ENCODE measurements at places on chromosomes 2 and 18.

DNA sequence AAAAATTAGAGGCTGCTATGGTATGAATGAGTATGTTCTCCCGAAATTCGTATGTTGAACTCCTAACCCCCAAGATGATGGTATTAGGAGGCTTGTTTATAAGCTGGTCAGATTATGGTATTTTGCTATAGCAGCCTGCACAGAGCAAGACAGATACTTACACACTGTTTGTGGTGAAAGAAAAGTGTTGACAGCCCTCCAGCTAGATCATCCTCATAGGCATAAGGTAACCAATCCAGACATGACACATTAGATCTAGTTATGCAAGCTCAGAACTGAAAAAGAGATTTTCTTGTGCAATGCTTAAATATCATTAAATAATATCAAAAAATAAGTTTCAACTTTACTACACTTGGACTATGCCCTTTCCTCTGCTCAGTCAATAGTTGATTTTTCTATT is 107.1 kb downstream of the ABCA12 start:
- peak; percentile 13 for DNase-seq

DNA sequence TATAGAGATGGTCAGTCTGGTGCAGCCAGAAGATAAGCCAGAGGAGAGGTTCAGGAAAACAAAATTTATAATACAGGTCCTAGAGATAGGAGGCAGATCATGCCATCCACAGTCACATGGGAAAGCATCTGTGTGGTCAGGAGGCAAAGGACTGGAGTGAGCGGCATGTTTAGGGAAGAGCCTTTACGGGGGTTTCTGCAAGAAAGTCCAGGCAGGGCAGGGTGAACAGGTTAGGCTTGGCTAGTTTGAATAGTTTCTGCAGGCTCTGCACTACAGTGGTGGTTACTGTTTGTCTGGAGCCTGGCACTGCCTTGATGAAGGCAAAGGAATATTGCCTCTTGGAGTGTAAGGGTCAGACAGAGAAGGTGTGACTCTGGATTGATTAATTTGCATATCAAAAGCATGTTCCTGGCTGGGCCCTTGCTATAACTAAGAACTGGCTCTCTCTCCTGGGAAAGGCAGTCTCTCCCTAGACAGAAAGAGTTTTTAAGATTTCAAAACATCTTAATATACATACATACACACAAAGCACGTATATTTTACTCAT is 1034.7 kb upstream of the CHAC2 start:
- DNase-seq = no peak

- DNase-seq = no peak
Observed at GRCh38 chr18:79381811-79382311, 13.9 kb upstream of the NFATC1 start.

DNA sequence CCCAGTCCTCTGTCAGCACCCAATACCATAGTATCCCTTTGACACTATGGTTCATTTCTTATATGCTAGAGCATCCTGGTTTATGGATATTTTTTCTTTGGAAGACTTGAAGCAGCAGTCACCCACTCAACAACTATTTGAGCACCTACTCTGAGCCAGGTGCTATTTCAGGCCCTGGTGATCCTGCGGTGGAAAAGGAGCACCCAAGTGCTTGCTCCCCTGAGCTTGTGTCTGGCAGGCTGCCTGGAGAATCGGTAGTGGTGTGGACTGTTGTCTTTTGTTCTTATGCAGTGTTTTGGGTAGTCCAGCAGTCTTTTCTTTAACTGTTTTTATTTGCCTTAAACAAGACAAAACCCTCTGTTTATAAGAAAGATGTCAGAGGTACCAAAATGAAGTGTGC is 28.9 kb downstream of the NCK2 start:
- DNase-seq = no peak

DNA sequence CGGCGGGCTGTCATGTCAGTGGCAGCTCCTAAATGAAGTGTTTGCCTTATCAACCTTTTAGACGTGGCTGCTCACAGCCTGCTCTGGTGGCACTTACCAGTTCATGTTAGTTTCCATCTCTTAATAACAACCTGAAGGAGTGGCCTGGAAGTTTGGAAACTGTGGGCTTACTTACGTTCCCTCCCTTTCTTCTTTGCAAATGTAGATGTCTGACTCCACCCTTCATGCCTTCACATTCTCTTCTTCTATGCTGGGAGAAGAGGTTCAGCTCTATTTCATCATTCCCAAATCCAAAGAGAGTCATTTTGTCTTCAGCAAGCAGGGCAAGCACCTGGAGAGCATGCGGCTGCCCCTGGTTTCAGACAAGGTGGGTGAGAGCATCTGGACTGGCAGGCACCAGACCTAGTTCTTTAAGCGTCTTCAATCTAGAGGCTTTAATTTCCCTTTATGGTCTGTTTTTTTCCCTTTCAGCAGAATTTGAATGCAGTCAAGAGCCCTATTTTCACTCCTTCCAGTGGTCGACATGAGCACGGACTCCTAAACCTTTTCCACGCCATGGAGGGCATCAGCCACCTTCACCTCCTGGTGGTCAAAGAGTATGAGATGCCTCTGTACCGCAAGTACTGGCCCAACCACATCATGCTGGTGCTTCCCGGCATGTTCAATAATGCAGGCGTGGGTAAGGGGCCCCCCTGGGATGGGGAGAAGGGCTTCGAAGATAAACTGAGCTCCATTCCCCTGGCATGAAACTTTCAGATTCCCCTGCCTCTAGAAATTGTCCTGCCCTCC is 92.4 kb downstream of the ESCO1 start:
- DNase-seq = no peak

- peak; percentile 94 for DNase-seq
Observed at GRCh38 chr18:11320986-11321385, 171.6 kb upstream of the PIEZO2 start.

DNA sequence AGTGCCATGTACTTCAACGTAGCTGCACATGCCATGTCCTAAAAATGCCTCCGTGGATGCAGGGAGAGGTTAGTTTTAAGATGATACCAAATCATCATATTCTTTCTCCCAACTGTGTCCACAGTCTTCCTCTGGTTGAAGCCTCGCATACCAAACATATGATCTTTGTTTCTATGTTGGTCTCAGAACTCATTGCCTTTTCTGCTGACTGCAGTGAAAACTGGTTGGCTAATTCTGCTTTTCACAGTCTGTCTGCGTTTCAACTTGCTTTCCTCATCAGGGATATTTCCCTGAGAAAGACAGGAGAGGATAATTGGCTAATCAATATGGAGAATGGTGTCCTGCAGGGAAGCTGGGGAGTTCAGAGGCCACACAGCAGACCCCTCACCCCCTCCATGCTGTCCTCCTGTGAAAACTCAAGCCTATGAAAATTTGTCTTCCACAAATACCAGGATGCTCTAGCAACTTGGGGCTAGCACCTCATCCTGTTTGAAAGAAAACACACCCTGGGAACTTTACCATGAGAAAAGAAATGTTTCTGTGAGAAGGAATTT is 192.2 kb upstream of the PXDN start:
- DNase-seq = no peak

DNA sequence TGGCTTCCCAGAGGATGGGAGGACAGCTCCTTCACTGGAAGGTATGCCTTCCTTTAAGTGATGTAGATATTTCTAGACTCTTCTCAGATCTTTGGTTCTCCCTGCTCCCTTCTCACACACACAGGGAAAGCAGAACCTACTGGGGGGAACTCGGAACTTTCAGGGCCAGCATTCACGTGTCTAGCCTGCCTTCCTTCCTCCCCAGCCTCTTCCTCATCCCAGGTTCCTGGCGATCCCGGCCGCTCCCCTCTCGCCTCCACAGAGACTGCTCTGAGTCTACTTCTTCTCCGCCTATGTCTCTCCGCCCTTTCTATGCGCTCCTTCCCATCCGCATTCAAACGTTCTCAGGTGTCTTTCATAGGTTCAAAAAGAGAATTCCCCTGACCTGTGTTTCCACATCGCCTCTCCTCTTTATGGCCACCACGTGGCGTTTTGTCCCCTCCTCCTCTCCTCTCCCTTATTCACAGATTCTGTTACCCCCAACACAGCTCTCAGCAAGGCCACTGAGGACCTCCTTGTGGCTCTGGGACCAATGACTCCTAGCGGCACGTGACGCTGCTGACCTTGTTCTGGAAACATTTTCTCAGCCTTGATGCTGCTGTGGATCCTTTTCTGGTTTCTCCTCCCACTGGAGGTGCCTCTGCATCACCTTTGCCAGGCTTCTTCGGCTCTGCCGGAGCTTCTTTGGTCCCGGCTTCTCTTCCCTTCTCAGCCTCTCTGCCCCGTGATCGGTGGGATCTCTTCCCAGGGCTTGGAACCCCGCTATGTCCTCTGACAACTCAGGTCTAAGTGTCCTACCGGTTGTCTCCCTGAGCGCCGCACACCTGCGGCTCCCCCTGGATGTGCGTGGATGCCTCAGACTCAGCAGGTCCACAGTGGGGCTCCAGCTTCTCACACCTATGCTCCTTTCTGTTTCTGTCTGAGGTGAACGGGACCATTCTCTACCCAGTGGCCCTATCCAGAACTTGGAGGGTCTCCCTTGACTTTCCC is 77.5 kb downstream of the VAPA start:
- DNase-seq = no peak
